ENCODE measurements at places on chromosomes 13 and 19. TPM values are rescaled to one million over a fixed set of nuclear protein-coding genes. Genes with fewer than 3 reads are reported as not detected.

Gene LGI4
- total RNA-seq: 0.29 TPM

Gene FGF21
- not detected for total RNA-seq

Gene GRK1
- total RNA-seq: not detected

Gene ZNF470
- 3.6 TPM for total RNA-seq

Gene CASP14
- not detected for total RNA-seq

Gene APC2
- not detected for total RNA-seq

Gene SIGLEC6
- not detected for total RNA-seq

Gene FUT2
- total RNA-seq: not detected

Gene USF2
- 128 TPM for total RNA-seq

Gene ZNF221
- 2.7 TPM for total RNA-seq

Gene C1QTNF9B
- 1.1 TPM for total RNA-seq

Gene ZNF585A
- 21.4 TPM for total RNA-seq

Gene MAB21L1
- not detected for total RNA-seq

Gene ZNF568
- total RNA-seq: 6.7 TPM

Gene GIPC3
- total RNA-seq: not detected

Gene SLC8A2
- not detected for total RNA-seq

Gene FXYD1
- total RNA-seq: not detected

Gene SLITRK6
- total RNA-seq: not detected

Gene SMAD9
- 0.64 TPM for total RNA-seq

Gene PNMA8C
- 0.93 TPM for total RNA-seq

Gene KCNN4
- 15.4 TPM for total RNA-seq

Gene ONECUT3
- not detected for total RNA-seq

Gene ZNF71
- 22.5 TPM for total RNA-seq

Gene FLT1
- total RNA-seq: not detected

Data from Caki2 (cell line).